ENCODE measurements at places on chromosomes 4 and X. TPM values are rescaled to one million over a fixed set of nuclear protein-coding genes. Genes with fewer than 3 reads are reported as not detected.

GRCh38 chr4:79964400-79965211, 108.4 kb downstream of the ANTXR2 start:
- H3K27ac ChIP-seq: no peak overlapping the region
- no peak overlapping the region for H3K4me3 ChIP-seq
- H3K36me3 ChIP-seq: peaks cover 14% of the 10 kb centered on the region
- H3K4me1 ChIP-seq: no peaks in the 10 kb centered on the region

DNA sequence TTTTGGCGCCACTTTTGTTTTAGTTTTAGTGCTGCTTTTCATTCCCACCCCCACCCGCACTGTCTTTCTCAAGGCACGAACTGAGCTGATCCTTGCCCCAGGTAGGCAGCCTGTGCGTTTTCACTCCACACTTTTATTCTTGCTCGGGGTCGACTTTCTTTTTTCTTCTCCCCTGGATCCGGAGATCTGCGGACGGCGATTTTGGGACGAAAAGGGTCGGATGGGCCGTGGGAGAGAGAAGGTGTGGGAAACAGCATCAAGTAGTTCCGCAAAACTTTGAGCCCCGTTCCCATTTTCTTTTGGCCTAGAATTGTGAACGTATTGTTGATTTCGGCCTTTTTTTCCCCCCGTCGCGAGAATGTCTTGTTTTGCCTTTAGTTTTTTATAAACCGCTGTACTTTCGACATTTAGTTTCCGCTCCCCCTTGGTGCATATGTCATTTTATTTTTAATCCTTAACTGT, 531 bp downstream of the STAG2 start:
- no peaks in the 10 kb centered on the region for H3K27me3 ChIP-seq
- H3K27ac ChIP-seq: peak overlapping the region; percentile 100
- H3K4me1 ChIP-seq: peaks cover 7% of the 10 kb centered on the region
- H3K36me3 ChIP-seq: no peaks in the 10 kb centered on the region
- H3K4me3 ChIP-seq: peak overlapping the region; percentile 82

DNA sequence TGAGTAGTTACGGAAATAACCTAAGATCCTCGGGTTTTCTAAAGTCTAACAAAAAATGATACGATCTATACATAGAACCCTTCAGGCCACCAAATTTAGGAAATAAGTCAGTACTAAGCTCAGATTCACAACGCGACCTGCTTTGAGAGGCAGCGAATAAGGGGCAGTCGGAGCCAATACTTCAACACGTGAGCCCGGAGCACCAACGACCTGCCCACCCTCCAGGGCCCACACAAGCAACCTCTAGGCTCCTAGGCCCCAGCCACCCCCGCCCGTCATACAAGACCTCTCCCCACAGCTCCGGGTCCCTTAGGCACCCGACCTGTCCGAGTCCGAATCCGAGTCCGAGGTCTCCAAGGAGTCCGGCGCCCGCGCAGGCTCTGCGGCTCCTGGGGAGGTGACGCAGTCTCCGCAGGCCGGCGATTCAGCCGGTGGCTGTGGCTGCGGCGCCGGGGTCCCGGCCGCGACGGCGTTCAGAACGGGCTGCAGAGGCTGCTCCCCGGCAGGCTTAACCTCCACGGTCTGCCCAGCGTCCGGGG, 580 bp downstream of the NAF1 start:
- H3K4me3 ChIP-seq: peak overlapping the region; percentile 83
- peaks cover 18% of the 10 kb centered on the region for H3K4me1 ChIP-seq
- peak overlapping the region; percentile 91 for H3K27ac ChIP-seq
- DNase-seq: peak; percentile 78

DNA sequence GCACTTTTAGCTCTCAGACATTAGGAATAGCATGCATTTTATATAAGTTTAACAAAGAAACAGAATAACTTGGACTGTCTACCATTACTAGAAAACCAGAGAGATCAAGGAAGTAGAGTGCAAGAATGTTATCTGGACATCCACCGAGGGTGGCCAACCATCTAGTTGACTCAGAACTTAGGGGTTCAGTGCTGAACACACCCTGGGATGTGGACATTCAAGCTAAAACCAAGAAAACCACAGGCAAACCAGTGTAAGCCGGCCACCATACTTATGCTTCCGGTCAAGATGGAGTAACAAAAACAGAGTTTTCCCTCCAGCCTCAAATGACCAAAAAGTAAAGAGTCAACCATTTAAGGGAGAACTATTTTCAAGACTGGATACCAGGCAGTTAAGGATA, 181.4 kb upstream of the MXRA5 start:
- H3K27me3 ChIP-seq: no peaks in the 10 kb centered on the region
- no peak for DNase-seq
- no peaks in the 10 kb centered on the region for H3K4me1 ChIP-seq
- H3K27ac ChIP-seq: no peak overlapping the region

GRCh38 chr4:94307231-94307871, 35.3 kb downstream of the HPGDS start:
- H3K4me3 ChIP-seq: no peak overlapping the region
- H3K27me3 ChIP-seq: no peaks in the 10 kb centered on the region
- H3K27ac ChIP-seq: no peak overlapping the region

- H3K4me1 ChIP-seq: no peaks in the 10 kb centered on the region
- no peak overlapping the region for H3K27ac ChIP-seq
- no peaks in the 10 kb centered on the region for H3K27me3 ChIP-seq
- H3K4me3 ChIP-seq: no peak overlapping the region
Observed at GRCh38 chr4:113327494-113327893, 278.0 kb downstream of the ANK2 start.

DNA sequence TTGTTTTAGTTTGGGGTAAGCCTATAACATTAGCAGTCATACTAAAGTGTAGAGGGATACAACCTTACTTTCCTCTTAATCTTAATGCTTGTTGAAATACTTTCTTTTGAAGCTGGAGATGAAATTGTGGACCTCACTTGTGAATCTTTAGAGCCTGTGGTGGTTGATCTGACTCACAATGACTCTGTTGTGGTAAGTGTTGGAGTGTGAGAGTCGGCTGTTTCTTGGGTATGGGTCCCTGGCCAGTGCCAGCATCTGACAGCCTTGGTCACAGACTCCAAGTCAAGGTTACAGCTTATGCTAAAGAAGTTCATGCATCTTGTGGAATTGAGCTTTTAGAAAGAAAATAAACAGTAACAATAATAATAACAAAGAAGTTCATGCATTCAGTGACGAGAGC, 31.6 kb downstream of the RNF4 start:
- peaks cover 20% of the 10 kb centered on the region for H3K4me1 ChIP-seq
- no peaks in the 10 kb centered on the region for H3K27me3 ChIP-seq
- no peak overlapping the region for H3K27ac ChIP-seq
- peaks cover 70% of the 10 kb centered on the region for H3K36me3 ChIP-seq
- no peak overlapping the region for H3K4me3 ChIP-seq

GRCh38 chr4:87843936-87844335, 11.2 kb downstream of the MEPE start:
- H3K27me3 ChIP-seq: peaks cover 3% of the 10 kb centered on the region
- DNase-seq: no peak
- no peak overlapping the region for H3K27ac ChIP-seq
- H3K4me3 ChIP-seq: no peak overlapping the region
- peaks cover 4% of the 10 kb centered on the region for H3K4me1 ChIP-seq

DNA sequence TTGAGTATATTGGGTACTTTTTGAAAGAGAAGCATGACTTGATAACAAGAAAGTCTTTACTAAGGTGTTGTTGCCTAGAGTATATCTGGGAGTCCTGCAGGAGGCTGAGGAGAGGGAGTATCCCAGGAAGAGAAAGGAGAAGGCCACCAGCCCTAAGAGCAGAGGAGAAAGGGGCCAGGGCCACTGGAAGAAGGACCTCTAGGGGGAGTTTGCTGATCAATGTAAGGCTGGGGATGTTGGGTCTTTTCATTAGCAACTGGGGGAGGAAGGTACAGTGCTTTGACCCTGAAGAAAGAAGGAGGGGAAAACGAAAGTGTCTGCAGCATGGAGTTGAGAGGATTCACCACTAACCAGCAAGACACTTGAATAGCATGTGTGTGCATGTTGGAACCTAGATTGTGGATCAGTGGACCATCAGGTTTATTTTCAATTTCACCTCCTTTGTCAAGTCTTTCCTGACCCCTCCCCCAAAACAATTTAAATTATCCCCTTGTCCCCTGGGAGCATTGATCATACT, 4.5 kb downstream of the SMIM9 start:
- no peak overlapping the region for H3K4me3 ChIP-seq
- H3K4me1 ChIP-seq: peaks cover 27% of the 10 kb centered on the region
- no peaks in the 10 kb centered on the region for H3K36me3 ChIP-seq
- no peaks in the 10 kb centered on the region for H3K27me3 ChIP-seq
- no peak for DNase-seq

DNA sequence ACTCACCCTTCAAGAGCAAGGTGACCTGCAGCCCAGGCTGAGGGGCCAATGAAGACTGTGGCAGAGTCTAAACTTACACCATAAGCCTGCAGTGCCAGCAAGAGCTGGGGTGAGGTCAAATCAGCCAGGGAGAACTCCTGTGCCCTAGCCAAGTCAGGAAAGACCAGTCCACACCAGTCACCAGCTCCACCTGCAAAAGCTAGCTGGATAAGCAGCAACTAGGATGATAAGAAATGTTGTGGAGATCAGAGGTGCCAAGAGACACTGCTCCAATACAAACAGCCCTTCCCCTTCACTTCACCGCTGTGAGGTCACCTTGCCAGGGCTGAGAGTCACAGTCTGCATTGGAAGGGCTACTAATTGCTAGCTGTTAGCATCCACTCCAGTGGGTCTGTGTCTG, 31.3 kb downstream of the NIPAL1 start:
- no peak overlapping the region for H3K27ac ChIP-seq
- H3K36me3 ChIP-seq: no peaks in the 10 kb centered on the region
- H3K27me3 ChIP-seq: peaks cover 41% of the 10 kb centered on the region
- H3K4me3 ChIP-seq: peak overlapping the region; percentile 31
- H3K4me1 ChIP-seq: peaks cover 54% of the 10 kb centered on the region

DNA sequence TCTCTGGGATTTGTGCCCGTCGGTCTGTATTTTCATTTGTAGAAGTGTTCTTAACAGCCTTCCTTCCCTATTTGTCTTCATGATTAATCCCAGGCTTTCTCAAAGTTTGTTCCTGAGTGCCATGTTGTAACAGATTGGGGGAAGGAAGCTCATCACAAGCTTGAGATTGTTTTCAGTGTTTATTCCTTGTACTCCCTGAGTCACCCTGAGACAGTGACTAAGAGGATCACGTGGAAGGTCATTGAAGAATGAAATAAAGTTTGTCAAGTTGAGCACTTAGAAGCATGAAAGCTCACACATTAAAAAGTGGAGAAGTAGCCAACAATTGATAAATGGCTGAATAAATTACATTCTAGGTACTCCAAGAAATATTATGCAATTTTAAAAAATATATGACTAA, 153.5 kb upstream of the FAM241A start:
- H3K4me3 ChIP-seq: no peak overlapping the region
- DNase-seq: peak; percentile 2

- H3K36me3 ChIP-seq: no peaks in the 10 kb centered on the region
- H3K4me1 ChIP-seq: no peaks in the 10 kb centered on the region
- no peak overlapping the region for H3K27ac ChIP-seq
- no peaks in the 10 kb centered on the region for H3K27me3 ChIP-seq
- no peak overlapping the region for H3K4me3 ChIP-seq
- DNase-seq: no peak
Observed at GRCh38 chr4:165779950-165780670, 92.9 kb upstream of the TLL1 start.

The RADX gene
- polyA plus RNA-seq: 7.9 TPM

The IRS4 gene
- not detected for polyA plus RNA-seq

The XK gene
- 0.15 TPM for polyA plus RNA-seq

The CFP gene
- polyA plus RNA-seq: 3.0 TPM

The WDFY3 gene
- polyA plus RNA-seq: 0.23 TPM

The PHF8 gene
- polyA plus RNA-seq: 29.5 TPM

The MAP7D2 gene
- 0.54 TPM for polyA plus RNA-seq

The ZBTB49 gene
- polyA plus RNA-seq: 7.0 TPM

Data from B cell (primary cell).